ENCODE measurements at places on chromosomes 6 and 20. TPM values are rescaled to one million over a fixed set of nuclear protein-coding genes. Genes with fewer than 3 reads are reported as not detected.

Gene VPS16
- 29.8 TPM for polyA plus RNA-seq

Gene MUCL3
- polyA plus RNA-seq = 8.5 TPM

Gene LRRN4
- polyA plus RNA-seq = 0.69 TPM

Gene KIFC1
- 0.55 TPM for polyA plus RNA-seq

Gene GPR6
- polyA plus RNA-seq = not detected

Gene OR2H2
- polyA plus RNA-seq = not detected

Gene DSE
- 3.5 TPM for polyA plus RNA-seq

Gene PCK1
- 49.9 TPM for polyA plus RNA-seq

Gene TULP1
- polyA plus RNA-seq = 0.22 TPM

Gene HMGN3
- 85.5 TPM for polyA plus RNA-seq

Gene ARMH2
- polyA plus RNA-seq = not detected

Gene TMEM14A
- 26.2 TPM for polyA plus RNA-seq

Gene ADGB
- polyA plus RNA-seq = not detected

Gene ID4
- 86.0 TPM for polyA plus RNA-seq

Gene MAFB
- polyA plus RNA-seq = 9.7 TPM

Gene MICB
- polyA plus RNA-seq = 0.53 TPM

Gene SPATA25
- polyA plus RNA-seq = 1.0 TPM

Gene ABHD16B
- 1.2 TPM for polyA plus RNA-seq

Gene ZFP57
- polyA plus RNA-seq = 0.61 TPM

Gene SLCO4A1
- polyA plus RNA-seq = 6.8 TPM

Gene ME1
- 4.1 TPM for polyA plus RNA-seq

Gene ZC3H12D
- 0.24 TPM for polyA plus RNA-seq

Gene HLA-DQA2
- not detected for polyA plus RNA-seq

Gene FBXO5
- 2.7 TPM for polyA plus RNA-seq

Gene GSTA1
- polyA plus RNA-seq = 12.7 TPM

Gene CENPQ
- 3.1 TPM for polyA plus RNA-seq

Gene BTBD3
- 8.9 TPM for polyA plus RNA-seq

Gene NINL
- polyA plus RNA-seq = 4.3 TPM

Gene ADGRF5
- 47.7 TPM for polyA plus RNA-seq

Gene OPRL1
- polyA plus RNA-seq = 1.1 TPM

Gene HAO1
- polyA plus RNA-seq = not detected

Gene TMEM151B
- polyA plus RNA-seq = not detected

Gene BEND6
- polyA plus RNA-seq = 0.27 TPM

Gene ZNF341
- 2.0 TPM for polyA plus RNA-seq

Gene PTK7
- 15.7 TPM for polyA plus RNA-seq

Gene ARMC2
- polyA plus RNA-seq = 0.85 TPM

Gene LY6G6F
- not detected for polyA plus RNA-seq

Gene RARS2
- 23.3 TPM for polyA plus RNA-seq

Gene RAMACL
- polyA plus RNA-seq = 0.18 TPM

Gene LTA
- polyA plus RNA-seq = not detected

Gene CCM2L
- 11.2 TPM for polyA plus RNA-seq

Gene TRERF1
- 0.91 TPM for polyA plus RNA-seq

Gene FRK
- polyA plus RNA-seq = 1.1 TPM

Gene LRP11
- polyA plus RNA-seq = 10.7 TPM

Gene FAM83C
- not detected for polyA plus RNA-seq

Gene CCN6
- polyA plus RNA-seq = not detected

Gene SLC22A2
- 0.11 TPM for polyA plus RNA-seq

Data from adipose tissue (tissue), 3 donors.